Tongue (tissue), 3 donors: ENCODE measurements at places on chromosomes 6 and 20.

- no peak for DNase-seq
These were observed 51.8 kb downstream of the GINS1 start for GRCh38 chr20:25459111-25459830.

DNA sequence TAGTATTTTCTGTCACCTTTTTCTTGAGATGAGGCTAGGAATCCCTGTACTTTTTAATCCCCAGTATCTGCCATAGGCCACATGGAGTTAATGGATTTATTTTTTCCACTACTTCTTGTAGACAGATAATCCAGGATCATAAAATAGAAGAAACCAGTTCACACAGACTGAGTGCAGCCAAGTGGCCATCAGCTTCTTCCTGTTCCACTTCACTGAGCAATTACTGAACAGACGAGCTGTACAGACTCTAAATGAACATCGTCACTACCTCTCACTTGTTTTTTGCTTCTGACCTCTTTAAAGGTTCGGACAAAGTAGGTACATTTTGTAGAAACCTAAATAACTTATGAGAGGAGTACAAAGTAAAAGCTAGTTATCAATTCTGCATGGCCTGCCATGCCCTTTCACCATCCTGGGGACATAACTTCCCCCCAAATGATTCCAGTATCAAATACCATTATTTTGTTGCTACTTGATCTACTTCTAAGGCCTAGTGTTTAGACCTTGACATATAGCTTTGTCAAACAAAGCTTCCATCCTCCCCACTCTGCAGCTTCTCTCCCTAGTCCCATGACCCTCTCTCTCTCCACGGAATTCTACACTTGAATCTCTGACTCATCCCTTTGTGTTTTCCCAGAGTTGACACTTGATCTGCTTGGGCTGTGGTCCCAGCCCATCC lies 34.4 kb upstream of the ARHGAP18 start:
- DNase-seq = peak; percentile 44

- DNase-seq = no peak
These were observed 2.4 kb upstream of the CST3 start for GRCh38 chr20:23640018-23640601.

GRCh38 chr6:106156863-106157262 lies 70.7 kb downstream of the PRDM1 start:
- DNase-seq = no peak

DNA sequence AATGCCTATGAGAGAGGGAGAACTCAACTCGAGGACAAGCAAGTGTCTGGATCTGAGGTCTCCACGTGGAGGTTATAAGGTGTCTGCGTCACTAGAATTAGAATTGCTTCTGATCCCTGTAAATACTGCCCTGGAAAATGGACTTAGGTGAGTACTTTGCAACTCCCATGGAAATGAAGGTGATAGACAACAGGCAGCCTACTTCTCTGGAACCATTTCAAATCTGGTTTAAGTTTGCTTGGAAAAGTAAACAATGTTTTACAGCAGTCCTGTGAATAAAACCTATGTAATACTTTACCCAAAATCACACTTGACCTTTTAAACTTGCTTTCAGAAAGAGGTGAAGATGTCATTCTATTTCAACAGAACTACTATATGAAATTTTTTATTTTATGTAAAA lies 70.1 kb upstream of the TENT5A start:
- DNase-seq = no peak

DNA sequence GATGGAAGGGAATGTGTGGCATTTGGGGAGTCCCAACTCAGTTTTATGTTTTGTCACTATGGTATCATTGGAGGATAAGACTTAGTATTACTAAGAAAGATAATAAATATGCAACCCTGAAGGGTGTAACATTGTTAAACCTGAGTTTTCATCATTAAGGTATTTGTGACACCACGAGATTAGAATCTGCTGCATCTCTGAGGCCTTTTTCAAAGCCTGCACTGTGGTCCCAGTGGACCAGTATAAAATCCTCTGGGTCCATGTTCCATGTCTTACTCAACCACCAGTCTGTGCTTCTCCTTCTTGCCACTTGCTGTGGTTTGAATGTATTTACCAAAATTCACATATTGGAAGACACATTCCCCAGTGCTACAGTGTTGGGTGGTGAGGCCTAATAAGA lies 130.6 kb downstream of the TBX18 start:
- no peak for DNase-seq

DNA sequence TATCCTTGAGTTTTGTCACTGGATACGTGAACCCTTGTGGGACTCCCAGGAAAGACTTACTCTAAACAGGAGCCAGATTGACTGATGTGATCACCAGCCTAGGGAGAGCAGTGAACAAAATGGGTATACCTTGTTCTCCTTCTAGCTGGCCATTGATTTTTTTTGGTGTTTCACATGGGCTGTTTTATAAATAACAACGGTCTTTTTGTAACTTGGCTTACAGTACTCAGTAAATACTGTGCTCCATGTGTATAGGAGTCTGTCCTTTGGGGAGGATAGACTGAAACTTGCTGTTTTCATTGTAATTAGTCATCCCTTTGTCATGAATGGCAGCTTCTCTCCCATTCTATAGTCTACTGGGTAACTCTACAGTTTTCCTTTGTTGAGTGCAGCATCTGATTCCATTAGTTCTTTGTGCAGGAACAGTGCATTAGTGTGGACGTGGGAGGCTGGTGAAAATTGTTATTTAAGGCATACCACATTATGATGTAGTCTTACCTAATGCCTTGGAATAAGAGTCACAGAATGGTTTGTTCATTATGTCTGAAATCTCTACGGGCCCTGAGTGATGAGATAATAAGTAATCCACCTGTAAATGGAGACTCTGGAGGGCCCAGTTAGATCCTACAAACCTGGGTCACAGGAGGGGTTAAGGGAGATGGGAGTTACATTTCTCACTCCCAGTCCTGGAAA lies 89.5 kb downstream of the TIAM2 start:
- DNase-seq = no peak

GRCh38 chr6:110475066-110475653 lies 1.3 kb downstream of the SLC22A16 start:
- no peak for DNase-seq

DNA sequence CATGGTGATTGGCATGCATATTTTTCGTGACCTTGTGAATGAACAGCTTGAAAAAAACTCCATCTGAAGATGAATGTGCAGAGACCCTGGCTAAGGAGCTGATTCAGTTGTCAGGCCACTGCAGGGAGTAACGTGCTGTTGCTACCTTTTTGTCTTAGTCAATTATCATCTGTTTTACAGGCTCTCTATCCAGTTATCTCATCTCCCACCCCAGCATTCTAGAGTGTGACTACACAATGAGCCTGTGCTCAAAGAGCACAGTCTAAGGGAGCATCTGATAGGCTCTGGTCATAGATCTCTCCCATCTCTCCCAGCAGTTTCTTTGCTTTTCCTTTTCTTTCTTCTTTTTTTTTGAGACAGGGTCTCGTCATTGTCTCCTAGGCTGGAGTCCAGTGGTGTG lies 45.5 kb downstream of the NDRG3 start:
- no peak for DNase-seq

GRCh38 chr20:19609642-19610223 lies 148.3 kb upstream of the RIN2 start:
- peak; percentile 33 for DNase-seq

- peak; percentile 14 for DNase-seq
These were observed 8.8 kb downstream of the OR2H1 start for GRCh38 chr6:29465801-29466200.

DNA sequence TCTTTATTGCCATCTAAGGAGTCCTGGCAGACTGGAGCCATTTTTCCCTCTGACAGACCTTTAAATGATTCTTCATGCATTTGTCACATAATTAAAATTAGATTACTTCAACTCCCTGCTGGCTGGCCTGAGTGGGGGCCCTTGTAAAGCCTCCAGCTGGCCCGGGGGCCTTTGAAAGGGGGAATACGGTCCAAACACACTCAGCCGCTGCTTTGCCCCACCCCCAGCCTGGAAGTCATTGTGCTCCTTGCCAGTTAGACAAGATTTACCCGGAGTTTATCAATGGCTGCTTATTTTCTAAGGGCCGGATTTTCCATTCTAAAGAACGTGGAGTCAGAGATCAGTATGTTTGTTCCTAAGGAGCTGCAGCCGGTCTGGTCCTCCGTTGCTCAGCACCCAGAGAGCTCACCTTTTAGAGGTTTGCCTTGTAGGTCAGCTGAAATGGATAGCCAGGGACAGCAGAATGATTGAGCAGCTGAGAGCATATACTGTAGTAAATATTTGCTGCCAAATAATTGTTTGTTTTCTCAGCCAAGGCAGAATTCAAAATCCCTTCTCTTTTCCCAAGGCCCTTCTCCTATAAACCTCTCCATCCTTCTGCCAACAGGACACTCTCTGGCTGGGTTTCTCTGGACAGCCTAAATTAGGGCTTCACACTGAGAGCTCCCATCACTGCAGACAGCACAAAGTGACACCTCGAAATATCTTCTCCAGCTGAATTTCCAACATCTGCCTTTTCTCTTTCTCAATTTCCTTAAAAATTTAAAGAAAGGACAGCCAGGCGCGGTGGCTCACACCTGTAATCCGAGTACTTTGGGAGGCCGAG lies 68.4 kb upstream of the RBM24 start:
- DNase-seq = peak; percentile 94

DNA sequence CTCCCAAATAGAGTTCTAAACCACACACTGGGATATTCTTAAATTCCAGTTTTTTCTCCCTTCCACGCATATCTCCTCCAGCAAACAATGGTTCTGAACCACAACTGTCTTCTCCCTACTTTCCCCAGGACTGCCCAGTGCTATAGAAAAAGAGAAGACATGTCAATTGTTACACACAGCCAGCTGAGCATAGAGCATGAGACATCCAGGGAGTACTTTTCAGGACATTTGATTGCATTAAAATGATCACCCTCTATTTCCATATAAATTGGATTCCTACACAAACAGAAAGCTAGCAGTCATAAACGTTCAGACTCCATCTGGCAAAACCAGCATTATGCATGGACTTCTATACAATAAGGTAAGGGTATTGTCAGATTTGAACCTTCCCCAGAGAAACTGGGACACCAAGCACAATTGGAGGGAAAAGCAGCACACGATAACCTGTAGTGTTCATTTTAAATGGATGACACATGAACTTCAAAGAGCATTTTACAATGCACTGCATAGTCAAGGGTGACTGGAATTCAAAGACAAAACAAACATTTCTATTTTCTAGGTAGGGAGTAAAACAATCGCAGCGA lies 93.1 kb upstream of the HEY2 start:
- no peak for DNase-seq

DNA sequence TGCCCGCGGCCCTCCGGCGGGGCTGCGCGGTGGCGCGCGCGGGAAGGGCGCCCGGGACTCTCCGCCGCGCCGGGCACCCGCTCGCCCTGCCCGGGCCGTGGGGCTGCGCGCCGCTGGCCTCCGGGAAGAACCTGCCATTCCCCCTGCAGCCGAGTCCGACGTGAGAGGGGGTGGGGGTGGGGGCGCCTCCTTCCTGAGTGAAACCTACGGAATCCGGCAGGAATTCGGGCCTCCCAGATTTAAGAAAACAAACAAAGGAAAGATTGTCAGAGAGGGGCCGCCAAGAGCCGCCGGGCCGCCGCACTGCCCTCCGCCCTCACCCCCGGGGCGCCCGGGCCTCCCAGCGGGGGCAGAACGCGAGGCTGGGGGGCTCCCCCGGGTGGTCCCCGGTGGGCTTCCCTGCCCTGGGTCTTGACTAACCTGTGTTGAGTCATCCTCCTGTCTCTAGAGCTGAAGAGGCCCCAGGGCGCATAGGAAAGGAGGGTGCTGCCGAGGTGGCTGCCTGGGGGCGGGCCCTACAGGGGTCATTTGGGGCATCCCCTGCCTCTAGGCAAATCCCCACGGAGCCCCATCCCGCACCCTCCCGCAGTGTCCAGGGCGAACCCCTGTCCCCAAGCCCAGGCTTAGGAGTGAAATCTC lies 42.2 kb upstream of the FOXP4 start:
- peak; percentile 74 for DNase-seq

- DNase-seq = no peak
These were observed 76.3 kb downstream of the FARS2 start for GRCh38 chr6:5337573-5337972.

GRCh38 chr6:163962627-163963117 lies 548.2 kb downstream of the QKI start:
- DNase-seq = no peak

DNA sequence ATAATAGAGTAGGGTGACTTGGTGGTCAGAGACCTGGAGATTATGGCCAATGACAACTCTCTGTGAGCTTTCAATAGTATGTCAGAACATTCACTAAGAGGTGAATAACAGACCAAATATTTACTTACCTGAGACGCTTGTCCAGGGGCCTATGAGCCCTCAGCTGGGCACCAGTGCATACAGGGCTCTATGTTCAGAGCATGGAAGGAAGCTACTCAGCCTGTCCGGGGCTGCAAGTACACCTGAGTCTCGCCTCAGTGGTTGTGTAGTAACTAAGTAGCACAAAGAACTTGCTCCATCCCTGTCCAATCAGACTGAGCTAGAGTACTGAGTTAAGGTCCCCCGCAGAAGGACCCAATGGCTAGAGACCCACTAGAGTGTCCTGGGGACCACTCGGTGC lies 11.6 kb upstream of the SCGN start:
- DNase-seq = no peak

DNA sequence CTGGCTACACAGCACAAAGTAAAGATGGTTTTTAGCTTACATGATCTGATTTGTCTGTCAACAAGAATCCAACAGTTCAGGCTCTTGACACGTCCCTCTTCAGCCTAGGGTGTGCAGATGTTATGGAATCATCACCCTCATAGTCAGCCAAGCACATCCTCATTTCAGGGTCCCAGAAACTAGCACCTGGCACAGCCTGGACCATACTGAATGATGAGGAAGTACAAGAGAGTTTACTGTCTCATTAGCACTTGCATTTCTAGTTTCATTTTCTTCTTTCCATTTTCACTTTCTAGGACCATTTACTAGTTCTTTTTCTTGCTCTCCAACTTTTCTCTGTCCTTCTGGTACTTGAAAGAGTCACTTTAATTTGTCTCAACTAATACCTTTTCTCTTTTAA lies 6.5 kb downstream of the RIPOR2 start:
- DNase-seq = peak; percentile 7

GRCh38 chr6:123702943-123703342 lies 66.2 kb upstream of the TRDN start:
- DNase-seq = no peak

- DNase-seq = no peak
These were observed 115.2 kb downstream of the EPM2A start for GRCh38 chr6:145620088-145620487.

DNA sequence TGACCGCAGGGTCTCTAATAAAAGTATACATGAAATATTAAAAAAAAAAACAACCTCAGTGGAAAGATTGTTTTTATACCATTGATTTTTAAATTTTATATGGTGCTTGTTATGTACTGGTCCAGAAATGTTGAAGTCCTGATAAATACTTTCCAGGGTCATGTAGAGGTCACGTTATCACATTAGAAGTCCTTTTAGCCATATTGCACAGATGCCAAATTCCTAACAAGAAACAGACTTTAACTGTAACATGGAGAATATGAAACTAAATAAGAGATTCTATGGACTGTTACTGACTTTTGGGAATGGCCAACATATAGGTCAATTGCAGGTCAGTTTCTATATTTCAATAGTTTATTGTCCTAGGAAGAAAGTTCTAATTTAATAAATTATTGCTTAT lies 89.0 kb downstream of the ADGRB3 start:
- peak; percentile 46 for DNase-seq
